NCI-H1436 (cell line): ENCODE measurements at places on chromosomes 13 and 19.

GRCh38 chr19:45117167-45117594 lies 24.2 kb downstream of the PPP1R37 start:
- peak; percentile 57 for DNase-seq

- no peak for DNase-seq
These were observed 4.3 kb upstream of the AKAP8L start for GRCh38 chr19:15423130-15423529.

- DNase-seq, result no peak
These were observed 1.2 kb downstream of the DAZAP1 start for GRCh38 chr19:1408300-1409203.

DNA sequence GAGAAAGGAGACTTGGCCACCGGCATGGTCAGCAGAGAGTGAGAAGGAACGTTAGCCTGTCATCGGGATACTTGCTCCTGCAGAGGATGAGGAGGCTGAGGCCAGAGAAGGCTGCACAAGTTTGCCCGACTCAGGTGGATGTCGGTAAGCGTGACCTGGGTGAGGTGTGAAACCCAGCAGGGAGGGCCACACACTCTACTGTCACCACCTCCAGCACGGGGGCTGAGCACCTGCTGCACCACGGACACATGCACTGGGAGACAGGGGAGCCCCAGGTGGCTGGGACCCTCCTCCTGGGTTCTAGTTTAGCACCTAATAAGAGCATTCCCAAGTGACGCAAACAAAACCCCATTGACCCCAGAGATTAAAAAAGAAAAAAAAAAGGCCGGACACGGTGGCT lies 17.3 kb downstream of the MLLT1 start:
- no peak for DNase-seq

DNA sequence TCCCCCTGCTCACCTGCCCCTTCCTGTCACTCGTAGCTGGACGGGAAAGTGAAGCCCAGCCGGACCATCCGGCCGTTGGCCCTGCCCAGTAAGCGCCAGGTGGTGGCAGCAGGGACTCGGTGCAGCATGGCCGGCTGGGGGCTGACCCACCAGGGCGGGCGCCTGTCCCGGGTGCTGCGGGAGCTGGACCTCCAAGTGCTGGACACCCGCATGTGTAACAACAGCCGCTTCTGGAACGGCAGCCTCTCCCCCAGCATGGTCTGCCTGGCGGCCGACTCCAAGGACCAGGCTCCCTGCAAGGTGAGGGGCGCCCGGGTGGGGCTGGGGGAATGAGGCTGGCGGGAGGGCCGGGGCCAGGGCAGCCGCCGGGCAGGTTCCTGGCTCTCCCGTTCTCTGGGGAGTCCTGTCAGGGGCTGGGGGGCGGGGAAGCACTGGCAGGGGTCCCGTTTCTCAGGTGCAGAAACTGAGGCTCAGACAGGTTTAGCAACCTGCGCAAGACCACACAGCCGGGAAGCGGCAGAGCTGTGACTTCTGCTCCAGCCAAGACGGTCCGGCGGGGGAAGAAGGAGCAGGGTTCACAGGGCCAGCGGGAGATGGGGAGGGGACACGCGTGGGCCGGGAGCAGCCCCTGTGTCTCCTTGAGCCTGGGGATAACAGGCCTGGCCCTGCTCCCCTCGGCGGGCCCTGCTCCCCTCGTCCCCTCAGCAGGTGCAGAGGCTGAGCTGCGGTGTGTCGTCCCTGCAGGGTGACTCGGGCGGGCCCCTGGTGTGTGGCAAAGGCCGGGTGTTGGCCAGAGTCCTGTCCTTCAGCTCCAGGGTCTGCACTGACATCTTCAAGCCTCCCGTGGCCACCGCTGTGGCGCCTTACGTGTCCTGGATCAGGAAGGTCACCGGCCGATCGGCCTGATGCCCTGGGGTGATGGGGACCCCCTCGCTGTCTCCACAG lies 5.3 kb downstream of the GZMM start:
- DNase-seq, result no peak

- DNase-seq, result no peak
These were observed 96.6 kb upstream of the LSM14A start for GRCh38 chr19:34075661-34076091.

DNA sequence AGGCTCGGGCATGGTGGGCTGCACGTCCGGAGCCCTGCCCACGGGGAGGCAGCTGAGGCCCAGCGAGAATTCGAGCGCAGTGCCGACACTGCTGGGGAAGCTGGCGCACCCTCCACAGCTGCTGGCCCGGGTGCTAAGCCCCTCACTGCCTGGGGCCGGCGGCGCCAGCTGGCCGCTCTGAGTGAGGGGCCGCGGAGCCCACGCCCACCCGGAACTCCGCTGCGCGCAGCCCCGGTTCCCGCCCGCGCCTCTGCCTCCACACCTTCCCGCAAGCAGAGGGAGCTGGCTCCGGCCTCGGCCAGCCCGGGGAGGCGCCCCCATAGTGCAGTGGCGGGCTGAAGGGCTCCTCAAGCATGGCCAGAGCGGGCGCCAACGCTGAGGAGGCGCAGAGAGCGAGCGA lies 2080.4 kb downstream of the PCDH9 start:
- no peak for DNase-seq
